ENCODE measurements at places on chromosomes 12 and 14.

- DNase-seq, result no peak
These were observed 347.3 kb downstream of the AACS start for GRCh38 chr12:125412506-125412905.

DNA sequence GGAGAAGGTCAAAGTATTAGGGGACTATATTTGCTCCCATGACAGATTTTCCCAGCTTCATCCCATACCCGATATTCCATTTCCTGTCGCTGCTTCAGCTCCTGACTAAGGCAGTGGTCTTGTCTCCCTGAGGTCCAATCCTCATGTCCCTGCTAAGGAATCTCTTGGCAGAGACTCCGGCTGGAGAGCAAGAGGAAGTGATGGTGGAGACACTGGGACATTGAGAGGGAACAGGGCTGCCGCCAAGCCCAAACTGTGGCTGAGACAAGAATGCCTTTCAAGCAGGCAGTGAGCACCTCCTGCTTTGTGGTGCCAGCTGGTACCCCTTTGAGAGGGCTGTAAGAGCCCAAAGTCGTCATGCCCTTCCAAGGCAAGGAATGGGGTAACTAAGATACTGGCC is 5.5 kb downstream of the SP7 start:
- no peak for DNase-seq

- DNase-seq, result peak; percentile 16
These were observed 114.4 kb downstream of the SPTSSA start for GRCh38 chr14:34347683-34348082.

DNA sequence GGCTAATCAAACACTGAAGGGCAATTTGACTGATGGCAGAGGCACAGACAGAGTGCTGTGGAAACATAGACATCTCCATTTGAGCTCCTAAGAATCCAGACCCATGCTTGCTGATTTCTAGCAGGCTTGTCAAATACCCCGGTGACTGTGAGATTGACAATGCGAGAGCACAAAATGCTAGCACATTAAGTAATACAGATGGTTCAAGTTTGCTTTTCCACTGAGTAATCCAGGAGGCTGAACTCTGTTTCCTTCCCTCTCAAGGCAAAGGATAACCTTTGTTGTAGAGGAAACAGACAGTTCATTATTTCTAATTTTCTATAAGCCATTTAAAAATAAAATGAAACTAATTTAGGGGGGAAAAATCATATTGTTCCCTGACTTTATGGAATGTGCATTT is 256.5 kb upstream of the CRY1 start:
- DNase-seq, result no peak

GRCh38 chr12:108635201-108635996 is 1.7 kb upstream of the SELPLG start:
- DNase-seq, result no peak

DNA sequence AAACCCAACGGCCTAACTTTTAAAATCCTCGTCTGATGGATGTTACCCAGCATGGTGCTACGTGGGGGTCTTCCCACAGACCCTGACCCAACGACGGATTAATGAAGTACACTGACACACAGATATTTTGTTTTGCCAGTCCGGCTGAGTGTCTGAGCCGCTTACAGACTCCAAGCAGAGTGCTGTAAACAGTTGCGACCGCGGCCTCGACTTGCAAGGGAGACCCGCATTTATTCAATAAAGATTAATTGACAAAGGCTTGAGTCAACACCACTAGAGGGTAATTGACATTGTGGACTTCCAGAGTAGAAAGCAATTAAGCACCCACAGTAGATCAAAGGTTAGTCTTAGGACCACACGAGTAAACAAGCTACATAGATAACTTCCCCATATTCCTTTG is 1042.4 kb downstream of the AACS start:
- no peak for DNase-seq

- no peak for DNase-seq
These were observed 407.5 kb upstream of the MGAT4C start for GRCh38 chr12:86663716-86664115.

- no peak for DNase-seq
These were observed 9.7 kb downstream of the CKB start for GRCh38 chr14:103512701-103513611.

- no peak for DNase-seq
These were observed 78.4 kb upstream of the TSPAN8 start for GRCh38 chr12:71236133-71236660.

- no peak for DNase-seq
These were observed 81.3 kb downstream of the SSPN start for GRCh38 chr12:26276709-26277108.

DNA sequence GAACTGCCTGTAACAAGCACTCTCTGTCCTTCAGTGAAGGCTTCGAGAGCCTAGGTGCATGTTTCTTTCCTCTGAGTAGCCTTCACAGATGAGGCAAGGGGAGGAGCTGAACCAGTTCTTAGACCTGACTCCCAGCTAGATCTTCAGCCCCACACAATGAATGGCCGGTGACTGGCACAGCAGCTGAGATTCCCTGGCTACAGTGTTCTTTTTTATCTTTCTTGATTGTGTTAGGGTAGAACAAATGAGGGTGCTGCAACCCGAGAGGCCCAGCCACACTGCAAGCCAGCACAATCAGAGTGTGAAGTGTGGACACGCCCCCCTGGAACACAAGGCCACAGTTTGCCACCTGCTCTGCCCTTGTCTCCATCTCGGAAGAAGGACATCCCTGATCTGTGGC is 19.1 kb upstream of the COL2A1 start:
- no peak for DNase-seq

DNA sequence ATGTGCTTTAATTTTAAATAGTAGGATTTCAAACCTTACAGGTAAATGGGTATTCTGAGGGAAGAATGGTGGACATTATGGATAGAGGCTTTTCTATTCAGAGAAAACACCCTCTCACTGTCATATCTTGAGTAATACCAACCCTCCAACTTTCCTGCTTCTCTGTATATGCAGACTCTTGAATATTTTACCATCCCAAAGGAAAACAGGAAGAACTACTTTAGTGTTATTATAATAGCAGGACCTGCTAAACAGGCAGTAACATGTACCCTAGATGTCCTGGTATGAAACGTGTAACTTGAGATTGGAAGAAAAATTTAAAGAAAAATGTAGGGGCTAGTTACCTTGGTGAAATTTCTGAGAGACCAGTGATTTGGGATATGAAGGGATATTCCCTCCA is 82.9 kb upstream of the TRHDE start:
- no peak for DNase-seq

DNA sequence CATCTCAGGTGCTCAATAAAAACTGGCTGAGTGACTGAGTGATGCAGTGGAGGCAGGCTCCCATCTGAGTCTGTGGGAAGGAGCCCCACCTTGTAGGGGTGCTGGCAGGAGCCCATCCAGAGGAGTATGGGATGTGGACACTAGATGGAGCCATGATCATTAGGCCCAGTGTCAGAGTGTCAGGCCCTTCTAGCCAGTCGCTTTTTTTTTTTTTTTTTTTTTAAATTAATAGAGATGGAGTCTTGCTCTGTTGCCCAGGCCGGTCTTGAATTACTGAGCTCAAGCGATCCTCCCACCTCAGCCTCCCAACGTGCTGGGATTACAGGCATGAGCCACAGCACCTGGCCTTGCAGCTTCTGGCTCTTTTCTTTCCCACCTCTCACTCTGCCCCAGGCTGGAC is 11.5 kb downstream of the RITA1 start:
- peak; percentile 86 for DNase-seq

DNA sequence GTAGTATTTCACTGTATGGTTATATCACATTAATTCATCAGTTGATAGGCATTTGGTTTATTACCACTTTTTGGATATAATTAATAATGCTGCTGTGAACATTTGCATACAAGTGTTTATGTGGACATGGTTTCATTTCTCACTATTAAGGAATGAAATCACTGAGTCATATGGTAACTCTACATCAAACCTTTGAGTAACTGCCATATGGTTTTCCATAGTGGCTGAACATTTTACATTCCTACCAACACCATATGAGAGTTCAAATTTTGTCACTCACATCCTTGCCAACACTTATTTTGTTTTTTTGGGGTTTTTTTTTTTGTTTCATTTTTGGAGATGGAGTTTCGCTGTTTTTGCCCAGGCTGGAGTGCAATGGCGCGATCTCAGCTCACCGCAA is 30.2 kb upstream of the EAPP start:
- no peak for DNase-seq
